ENCODE measurements at places on chromosomes 2 and 18.

GRCh38 chr2:122421775-122422174 lies 666.3 kb downstream of the TSN start:
- DNase-seq: no peak

DNA sequence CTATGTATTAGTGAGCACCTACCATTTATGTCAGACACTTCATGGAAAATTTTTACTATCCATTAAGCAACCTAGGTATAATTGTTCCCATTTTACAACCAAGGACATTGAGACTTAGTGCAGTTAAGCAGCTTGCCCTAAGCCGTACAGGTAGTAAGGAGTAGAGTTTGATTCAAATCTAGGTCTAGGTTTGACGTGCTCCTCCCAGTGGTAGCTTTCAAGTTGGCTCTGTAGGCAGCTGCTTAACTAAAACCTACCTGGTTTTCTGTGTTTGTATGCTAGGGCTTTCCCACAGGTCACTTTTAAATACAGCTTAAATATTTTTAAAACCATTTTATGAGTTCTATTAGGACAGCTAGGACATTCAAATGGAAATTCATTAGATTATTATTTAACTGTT lies 69.7 kb downstream of the NUP35 start:
- no peak for DNase-seq

DNA sequence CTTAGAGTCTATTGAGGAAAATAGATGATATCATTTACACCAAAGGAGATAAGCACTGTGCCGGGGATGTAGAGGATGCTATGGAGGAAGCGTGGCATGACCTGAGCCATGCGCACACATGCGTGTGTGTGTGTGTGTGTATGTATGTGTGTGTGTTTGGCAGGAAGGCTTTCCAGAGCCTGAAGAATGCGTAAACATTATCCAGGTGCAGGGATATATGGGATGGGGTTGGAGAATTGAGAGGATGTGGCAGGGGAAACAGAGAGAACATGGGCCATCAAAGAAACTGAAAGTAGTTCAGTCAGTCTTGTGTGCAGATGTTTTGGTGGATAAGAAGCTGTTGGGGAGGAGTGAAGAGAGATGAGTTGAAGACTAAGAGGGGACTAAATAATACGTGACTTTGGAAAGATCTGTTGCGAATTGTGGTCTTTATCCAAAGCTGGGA lies 9.3 kb upstream of the STAT1 start:
- DNase-seq: no peak

DNA sequence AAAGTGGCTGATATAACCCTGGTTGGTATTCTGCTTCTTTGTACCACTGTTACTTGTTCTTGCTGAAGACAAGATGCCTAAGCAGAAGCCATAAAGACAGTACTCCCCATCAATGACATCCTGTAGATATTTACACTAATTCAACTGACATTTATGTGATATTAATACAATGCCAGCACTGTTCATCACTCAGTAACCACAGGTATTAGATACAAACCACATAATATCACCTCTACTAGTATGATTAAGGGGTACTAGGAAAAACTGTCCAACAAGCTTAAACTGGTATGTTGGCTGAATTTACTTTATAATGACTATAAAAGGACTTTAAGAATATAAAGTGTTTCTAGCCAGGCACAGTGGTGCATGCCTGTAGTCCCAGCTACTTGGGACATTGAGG lies 65.8 kb downstream of the RTN4 start:
- no peak for DNase-seq

DNA sequence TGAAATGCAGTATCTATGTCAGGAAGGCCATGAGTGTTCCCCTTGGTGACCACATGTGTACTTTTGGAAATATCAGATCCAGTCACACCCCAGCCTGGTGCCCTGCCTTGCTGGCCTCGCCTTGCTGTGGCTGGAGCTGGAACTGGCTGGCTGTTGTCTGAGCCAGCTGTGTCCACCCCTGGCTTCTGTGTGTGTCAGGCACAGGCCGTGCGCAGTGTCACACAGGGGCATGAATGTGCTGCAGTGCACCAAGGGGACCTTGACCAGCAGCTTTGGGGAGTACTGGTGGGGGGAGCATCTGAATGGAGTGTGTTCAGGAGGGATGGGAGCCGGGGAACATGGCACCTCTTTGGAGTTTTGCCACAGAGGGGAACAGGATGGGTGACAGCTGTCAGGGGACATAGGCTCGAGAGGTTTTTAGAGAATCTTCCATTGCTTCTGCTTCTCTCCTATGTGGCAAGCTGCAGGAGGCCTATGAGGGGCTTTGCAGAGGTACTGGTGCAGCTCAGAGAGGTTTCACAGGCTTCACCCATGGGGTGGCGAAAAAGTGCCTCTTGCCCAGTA lies 44.7 kb upstream of the FAHD2A start:
- no peak for DNase-seq

GRCh38 chr18:44609181-44609941 lies 71.3 kb upstream of the SETBP1 start:
- DNase-seq: no peak

- DNase-seq: no peak
Measured at GRCh38 chr2:215486291-215487001, 50.6 kb upstream of the FN1 start.

- no peak for DNase-seq
Measured at GRCh38 chr2:86308356-86308755, 29.1 kb downstream of the REEP1 start.

- DNase-seq: no peak
Measured at GRCh38 chr2:150572194-150572766, 84.8 kb upstream of the RND3 start.

DNA sequence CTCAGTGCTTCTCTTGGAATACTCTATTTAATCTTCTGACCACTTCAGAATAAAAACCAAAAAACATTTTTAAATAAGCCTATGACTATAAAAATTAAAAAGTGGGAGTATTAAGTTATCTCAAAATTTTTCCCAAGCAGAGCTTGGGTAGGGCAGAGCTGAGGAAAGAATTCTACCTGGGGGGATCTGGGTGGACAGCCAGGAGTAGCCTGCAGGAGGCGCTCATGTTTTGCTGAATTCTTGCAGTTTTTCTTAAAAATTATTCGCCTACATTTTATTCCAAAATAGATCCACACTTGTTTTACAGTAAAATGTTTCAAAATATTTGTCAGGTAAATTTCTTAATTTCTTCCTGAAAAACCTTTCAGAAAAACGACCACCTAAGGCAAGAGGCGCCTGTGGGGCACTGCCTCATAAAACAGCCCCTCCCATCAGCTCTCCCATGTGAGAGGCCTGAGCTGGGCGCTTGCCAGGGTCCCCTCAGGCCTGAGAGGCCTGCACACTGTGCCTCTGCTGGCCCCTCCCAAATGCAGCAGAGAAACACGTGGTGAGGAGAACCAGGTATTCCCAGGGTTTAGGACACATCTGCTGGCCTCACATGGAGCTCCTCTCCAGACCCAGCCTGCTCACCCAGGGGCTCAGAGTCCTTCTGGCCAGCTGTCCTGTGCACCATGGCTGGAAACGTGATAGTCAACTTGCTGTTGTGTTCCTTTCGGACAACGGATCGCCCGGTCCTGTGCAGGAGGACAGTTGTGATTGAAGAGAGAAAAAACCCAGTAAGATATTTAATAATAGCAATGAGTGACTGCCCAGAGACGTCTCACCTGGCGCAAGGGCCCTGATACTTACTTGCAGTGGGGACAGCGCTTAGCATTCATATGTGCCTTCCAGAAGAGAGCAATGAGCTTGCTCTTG lies 17.5 kb downstream of the POLR1A start:
- DNase-seq: no peak

- no peak for DNase-seq
Measured at GRCh38 chr18:49162226-49162864, 211.6 kb upstream of the SMAD7 start.

DNA sequence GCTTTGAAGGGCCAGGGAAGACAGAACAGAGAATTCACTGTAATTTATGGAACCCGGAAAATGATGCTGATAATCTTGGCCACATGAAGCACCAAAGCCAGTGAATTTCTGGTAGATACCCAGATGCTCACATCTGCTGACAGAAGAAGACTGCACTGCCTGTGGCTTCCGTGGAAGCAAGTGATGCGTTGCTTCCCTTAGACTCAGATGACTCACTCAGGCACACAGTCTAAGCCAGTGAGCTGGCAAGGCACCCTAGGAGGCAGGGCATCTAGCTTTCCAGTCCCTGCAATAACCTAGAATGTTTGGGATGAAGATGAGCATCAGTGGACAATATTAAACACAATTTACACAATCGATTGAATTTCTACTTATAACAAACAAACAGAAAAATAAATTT lies 284.7 kb downstream of the CMPK2 start:
- DNase-seq: no peak

GRCh38 chr2:200761266-200761665 lies 50.4 kb upstream of the BZW1 start:
- DNase-seq: no peak

- no peak for DNase-seq
Measured at GRCh38 chr18:13217971-13218367, 591 bp upstream of the LDLRAD4 start.

GRCh38 chr2:18286897-18287296 lies 273.6 kb downstream of the RDH14 start:
- DNase-seq: no peak

- no peak for DNase-seq
Measured at GRCh38 chr2:234252772-234253171, 202.3 kb downstream of the SPP2 start.

DNA sequence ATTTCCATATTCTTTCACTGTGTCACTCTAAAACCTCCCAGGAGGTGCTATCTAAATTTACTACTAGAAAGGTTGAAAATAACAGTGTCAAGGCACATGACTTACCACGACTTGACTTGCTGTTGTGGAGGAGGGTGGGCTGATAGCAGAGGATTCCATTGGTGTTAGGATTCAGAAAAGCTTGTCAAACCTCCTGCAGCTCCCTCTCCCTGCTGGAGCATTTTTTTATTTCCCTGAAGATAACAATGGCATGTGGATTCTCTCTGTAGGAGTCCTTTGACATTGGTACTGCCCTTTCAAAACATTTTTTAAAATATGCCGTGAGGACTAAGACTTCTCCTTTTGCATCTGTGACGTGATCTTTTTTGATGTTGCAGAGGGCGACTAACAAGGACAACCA lies 696.9 kb upstream of the GYPC start:
- DNase-seq: no peak

GRCh38 chr2:120630031-120630701 lies 105.5 kb upstream of the GLI2 start:
- no peak for DNase-seq

- DNase-seq: no peak
Measured at GRCh38 chr2:137229834-137230233, 464.5 kb downstream of the THSD7B start.

DNA sequence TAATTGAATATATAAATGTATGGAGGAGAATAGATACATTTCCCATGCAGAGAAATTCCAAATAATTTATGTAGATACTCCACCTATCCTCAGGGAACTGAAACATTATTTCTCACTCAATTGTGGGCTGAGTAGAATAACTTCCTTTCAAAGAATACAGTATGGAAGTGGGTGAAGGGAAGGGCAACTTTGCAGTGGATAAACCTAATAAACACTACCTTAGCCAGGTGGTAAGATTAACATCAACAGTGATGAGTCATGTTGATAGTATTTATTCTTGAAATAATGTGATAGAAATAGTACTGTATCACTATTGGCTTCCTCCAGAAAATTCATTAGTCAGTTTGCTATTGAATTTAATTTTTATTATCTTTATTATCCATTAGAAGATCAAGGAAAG lies 716.4 kb upstream of the CHAC2 start:
- DNase-seq: no peak

- no peak for DNase-seq
Measured at GRCh38 chr2:235087832-235088495, 136.1 kb downstream of the SH3BP4 start.

GRCh38 chr2:168217920-168218319 lies 29.5 kb downstream of the STK39 start:
- no peak for DNase-seq

DNA sequence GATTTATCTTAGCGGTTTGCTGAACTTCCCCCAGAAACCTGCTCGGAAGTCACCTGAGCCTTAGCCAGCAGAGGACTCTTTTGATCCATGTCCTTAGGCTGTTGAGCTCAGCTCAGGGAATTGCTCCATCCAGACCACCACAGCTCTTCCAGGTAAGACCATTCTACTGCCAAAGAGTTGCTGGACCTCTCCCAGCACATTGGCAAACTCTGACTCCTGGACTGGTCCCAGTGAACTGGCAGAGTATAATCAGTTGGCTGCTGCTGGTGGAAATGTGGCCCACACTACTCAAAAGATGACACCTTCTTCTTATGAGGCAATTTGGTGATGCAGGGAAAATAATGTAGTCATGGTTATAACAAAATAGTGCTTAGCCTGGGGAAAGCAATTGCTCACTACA lies 308.8 kb upstream of the FIGN start:
- no peak for DNase-seq

DNA sequence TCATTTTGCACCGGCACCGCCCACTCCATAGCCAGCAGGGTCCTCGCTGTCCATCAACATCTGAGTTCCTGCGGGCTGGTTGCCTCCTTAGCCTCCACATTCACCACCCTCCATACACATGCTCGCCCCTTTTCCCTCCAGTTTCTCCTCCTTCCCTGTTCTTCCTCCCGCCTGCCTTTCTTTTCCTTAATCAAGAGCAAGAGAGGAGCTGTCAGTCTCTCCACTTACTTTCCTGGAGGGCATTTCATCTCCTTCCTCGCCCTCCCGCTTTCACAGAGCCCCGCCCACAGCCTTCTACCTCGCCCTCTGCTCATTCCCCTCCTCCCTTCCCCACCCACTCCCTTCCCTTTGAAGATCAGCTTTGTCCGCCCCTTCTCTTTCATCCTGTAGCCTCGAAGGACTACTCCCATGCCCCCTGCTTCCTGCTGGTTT lies 13.8 kb upstream of the ZBTB7C start:
- DNase-seq: no peak

GRCh38 chr18:24130494-24130893 lies 8.4 kb upstream of the CABYR start:
- no peak for DNase-seq

- DNase-seq: no peak
Measured at GRCh38 chr2:135175177-135175576, 123.1 kb downstream of the RAB3GAP1 start.

GRCh38 chr2:240560480-240561324 lies 545 bp downstream of the DUSP28 start:
- peak; percentile 70 for DNase-seq
